CD4-positive, alpha-beta T cell treated with Interleukin-10 for 1 hour (primary cell): ENCODE measurements at places on chromosomes 6 and 20.

GRCh38 chr20:63686094-63686491 is 10.4 kb upstream of the TNFRSF6B start:
- DNase-seq, result no peak

GRCh38 chr20:7463290-7463689 is 477.0 kb downstream of the HAO1 start:
- no peak for DNase-seq

DNA sequence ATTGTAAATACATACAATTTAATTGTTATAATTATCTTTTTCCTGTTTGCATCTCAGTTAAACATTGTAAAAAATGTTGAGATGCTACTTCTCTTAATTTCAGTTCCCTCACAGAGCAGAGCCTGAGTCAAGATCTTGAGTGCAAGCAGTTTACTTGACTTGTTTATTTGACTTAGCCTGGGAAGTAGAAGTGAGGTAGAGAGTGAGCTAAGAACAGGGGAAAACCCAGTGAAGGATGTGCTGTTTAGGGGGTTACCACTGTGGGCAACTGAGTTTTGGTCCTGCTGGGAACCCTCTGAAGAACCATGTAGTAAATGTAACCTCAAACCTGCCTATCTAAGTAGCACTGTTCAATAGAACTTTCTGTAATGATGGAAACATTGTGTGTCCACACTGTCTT is 495.2 kb upstream of the FLRT3 start:
- no peak for DNase-seq

- DNase-seq, result no peak
Observed at GRCh38 chr6:81896525-81897503, 144.3 kb upstream of the TENT5A start.

- DNase-seq, result no peak
Observed at GRCh38 chr6:15793288-15793687, 130.5 kb upstream of the DTNBP1 start.

DNA sequence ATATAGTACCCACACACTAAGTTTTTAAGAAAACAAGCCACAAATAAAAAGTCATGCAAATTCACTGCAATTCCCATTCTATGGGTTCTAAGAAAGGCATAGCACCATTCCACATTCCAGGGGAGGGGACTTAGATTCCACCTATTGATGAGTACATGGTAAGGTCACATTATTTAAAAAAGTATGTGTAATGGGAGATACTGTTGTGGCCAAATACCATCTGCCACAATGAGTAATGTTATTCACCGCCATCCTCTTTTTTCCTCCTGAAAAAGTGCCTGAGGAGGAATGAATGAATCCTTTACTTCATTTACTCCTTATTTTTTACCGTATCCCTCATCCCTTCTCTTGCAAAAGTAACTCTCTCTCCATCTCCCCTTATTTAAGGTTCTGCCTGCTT is 27.0 kb upstream of the ADGRF1 start:
- DNase-seq, result no peak

DNA sequence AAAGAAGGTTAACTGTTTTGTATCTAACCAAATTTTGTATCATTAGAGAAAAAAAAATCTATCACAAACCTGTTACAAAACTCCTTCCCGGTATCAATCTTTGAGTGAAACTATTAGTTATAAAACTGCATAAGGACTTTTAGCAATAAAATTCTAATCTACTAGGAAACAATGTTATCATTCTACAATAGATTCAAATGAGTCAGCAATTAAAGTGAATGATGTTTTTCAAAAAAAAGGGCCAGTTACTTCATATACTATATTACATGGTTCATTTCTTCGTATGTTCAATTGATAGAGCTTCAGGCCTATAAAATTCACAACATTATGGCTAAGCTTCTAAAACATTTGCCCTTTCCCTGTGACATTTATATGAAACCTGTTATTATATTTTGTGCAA is 15.6 kb downstream of the ASCC3 start:
- no peak for DNase-seq

DNA sequence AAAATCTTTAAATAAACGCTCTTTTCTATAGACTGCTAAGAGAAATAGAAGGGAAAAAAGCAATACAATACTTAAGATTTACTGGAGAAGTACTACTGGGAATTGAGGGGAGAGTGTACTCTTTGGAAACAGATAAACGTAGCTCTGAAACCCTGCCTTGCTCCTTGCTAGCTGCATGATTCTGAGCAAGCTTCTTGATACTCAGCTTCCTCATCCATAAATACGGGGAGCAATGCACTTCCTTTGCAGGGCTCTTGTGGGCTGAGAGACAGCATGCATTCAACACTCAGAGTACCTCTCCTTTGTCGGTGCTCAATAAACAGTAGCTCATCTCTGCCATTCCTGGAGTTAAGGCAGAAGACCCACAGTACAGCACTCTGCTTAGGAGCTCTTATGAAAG is 159.7 kb downstream of the BTBD9 start:
- DNase-seq, result no peak

DNA sequence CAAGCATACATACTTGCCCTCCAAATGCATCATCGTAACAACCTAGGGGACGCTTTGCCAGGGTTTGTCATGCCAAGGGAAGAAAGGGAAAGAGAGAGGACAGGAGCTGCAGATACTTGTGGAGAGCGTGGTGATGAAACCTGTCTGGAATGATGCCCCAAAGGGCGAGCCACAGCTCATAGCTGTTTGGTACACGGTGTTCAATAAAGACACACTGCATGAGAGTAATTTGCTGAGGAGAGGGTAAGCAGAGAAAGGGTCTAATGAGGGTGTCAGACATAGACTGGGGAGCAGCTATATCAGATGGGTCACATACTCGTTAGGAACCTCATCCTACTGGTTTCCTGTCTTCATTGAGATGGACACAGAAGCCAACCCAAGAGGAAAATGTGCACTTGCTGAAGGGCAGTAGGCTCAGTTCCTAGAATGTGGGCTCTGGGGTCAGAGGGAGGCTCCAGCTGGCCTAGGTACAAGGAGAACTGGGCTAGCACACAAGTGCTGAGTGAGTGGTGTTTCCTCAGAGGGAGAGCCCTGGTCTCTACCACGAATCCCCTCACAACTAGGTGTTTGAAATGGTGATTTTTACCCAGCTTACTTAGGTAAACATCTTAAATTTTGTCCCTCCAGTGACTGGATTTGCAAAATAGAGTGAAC is 5.2 kb upstream of the FOXO3 start:
- no peak for DNase-seq

- DNase-seq, result peak; percentile 33
Observed at GRCh38 chr20:32582659-32583580, 2.2 kb downstream of the NOL4L start.

GRCh38 chr6:46306431-46306830 is 135.7 kb upstream of the ENPP5 start:
- DNase-seq, result no peak

- peak; percentile 80 for DNase-seq
Observed at GRCh38 chr6:139161169-139161568, 26.3 kb downstream of the HECA start.

DNA sequence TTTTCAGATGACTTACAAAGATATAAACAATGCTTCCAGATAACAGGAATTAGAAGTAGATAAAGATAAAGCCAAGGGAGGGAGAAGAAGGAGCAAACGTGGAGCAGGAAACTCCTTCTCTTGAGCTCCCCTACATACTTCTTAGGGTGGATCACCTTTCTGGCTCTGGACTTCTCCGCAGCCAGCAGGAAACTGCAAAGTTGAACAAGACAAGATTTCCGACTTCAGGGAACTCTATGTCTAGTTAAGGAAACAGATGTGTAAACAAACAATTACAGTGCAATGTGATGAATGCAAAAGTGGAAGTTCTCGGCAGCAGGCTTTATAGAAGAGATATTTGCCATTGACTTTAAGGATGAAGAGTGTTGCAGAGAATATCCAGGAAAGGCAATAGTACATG is 134.0 kb upstream of the MARCKS start:
- DNase-seq, result no peak

DNA sequence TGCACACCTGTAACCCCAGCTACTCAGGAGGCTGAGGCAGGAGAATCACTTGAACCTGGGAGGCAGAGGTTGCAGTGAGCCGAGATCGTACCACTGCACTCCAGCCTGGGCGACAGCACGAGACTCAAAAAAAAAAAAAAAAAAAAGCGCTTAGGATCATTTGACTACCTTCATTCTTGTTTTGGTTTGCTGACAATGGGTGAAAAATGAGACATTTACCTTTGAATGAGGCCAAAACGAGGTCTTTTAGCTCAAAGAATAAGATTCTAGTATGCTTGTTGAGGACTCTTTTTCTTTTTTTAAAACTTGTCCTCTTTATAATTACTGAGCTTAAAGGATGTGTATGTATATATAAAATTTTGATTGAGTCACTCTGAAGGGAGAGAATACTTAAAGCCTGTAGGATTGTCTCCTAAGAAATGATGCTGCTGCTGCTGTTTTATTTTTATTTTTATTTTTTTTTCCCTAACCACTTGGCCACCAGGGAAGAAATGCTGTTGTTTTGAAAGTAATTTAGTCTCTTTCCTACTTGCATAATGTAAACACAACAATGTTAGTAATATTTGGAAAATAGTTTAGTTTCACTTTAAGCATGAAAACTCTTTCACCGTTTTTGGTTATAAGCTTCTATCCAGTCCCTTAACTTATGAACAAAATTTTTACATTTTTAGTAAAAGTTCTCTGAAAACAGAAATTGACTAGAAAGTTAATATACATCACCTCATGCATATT is 7.9 kb downstream of the UBR2 start:
- no peak for DNase-seq

- DNase-seq, result no peak
Observed at GRCh38 chr6:144986271-144986670, 701.1 kb downstream of the UTRN start.

GRCh38 chr20:8306937-8307336 is 174.9 kb downstream of the PLCB1 start:
- no peak for DNase-seq

DNA sequence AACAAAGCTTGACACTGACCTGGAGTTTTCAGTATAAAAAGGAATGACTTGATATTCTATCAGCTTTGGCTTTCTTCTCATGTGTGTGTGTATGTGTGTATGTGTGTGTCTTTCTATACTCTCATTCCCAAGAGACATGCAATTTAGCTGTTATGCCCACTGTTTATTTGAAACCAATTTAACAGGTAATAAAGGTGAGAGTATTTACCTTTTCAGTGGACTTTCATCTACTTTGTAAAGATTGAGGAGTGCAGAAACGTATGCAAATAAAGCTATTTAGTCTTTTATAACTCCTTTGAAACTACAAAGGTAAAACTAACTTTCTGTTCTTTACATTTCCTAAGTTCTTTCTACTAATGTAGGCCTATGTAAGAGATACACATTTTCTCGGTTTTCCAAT is 103.5 kb upstream of the HS3ST5 start:
- DNase-seq, result no peak

DNA sequence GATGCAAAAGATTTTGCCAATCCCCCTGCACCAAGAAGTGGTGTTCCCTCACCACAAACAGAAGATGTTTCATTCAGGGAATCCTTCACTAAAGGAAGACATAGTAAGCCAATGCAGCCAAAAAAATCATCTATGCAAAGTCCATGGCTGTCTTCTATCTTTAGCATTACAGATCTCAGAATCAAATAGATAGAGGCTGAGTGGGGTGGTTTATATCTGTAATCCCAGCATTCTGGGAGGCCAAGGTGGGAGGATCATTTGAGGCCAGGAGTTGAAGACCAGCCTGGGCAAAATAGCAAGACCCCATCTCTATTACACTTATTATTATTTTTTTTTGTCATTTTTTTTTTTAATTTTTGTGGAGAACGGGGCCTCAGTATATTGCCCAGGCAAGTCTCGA is 32.9 kb upstream of the ZNF217 start:
- no peak for DNase-seq

DNA sequence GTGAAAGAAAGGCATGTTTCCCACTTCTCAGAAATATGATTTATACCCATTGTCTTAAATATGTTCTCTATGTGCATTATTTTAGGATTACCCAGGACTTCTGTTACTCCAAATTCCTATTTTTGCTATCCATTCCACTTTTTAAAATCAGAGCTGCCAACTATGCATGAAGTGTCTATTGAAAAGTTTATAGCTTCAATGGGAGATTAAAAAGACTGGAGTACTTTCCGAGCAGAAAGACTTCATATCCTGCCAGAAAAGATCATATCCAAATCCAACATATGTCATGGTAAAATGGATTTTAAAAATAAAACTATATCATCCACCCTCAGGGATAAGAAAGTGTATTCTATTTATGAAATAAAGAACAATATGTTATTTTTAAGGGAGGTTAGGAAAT is 212.7 kb downstream of the COL12A1 start:
- no peak for DNase-seq

GRCh38 chr20:36792422-36792821 is 18.9 kb upstream of the DSN1 start:
- no peak for DNase-seq

GRCh38 chr20:56766528-56766927 is 137.4 kb downstream of the TFAP2C start:
- no peak for DNase-seq

DNA sequence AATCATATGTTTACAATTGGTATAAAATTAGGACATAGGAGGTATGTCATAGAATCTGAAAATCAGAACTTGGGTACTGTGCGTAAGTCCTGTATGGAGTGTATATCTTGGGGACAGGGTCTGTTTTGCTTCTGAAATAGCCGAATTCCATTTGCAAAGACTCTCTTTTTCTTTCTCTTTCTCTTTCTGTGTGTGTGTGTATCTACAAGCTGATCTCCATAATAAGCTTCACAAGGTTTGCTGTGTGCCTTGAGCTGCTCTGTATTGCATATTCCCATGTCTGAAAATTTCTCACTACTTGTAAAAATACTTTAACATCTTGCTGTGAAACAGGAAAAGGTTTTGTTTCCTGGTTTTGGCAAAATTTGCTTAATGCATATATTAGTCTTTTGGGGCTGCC is 29.5 kb downstream of the STX11 start:
- no peak for DNase-seq

DNA sequence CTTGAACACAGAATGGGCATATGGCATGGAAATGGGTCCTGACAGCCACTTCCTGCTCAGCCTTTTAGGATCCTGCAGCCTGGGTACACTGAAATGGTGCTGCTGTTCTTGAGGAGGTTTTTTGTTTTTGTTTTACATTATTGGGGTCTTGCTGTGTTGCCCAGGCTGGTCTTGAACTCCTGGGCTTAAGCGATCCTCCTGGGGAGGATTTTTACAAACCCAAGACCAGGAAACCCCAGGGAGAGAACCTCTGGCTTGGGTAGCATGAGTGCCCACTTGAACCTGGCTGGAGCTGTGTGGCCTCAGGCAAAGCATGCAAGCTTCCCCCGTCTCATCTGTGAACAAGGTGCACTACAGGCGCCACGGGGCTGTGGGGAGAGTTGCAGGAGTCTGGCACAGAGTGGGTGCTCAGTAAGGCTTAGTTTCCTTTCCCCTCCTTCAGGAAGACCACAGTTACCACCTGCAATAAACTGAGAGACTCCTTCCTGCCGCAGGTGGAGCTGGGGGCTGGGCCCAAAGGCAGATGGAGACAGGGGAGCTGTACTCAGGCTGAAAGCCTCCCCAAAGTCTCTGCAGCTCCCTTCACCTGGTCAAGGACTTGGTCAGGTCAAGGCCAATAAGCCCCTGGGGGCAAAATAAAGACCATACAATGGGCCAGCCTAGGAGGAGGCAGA is 1.8 kb downstream of the SLA2 start:
- peak; percentile 68 for DNase-seq
